ENCODE measurements at places on chromosomes 16 and 17. TPM values are rescaled to one million over a fixed set of nuclear protein-coding genes. Genes with fewer than 3 reads are reported as not detected.
A peak's percentile ranks its signal among the peaks of the same experiment; 100 is the strongest.

GRCh38 chr16:89489040-89489897, 1.1 kb downstream of the ANKRD11 start:
- peak; percentile 77 for DNase-seq

DNA sequence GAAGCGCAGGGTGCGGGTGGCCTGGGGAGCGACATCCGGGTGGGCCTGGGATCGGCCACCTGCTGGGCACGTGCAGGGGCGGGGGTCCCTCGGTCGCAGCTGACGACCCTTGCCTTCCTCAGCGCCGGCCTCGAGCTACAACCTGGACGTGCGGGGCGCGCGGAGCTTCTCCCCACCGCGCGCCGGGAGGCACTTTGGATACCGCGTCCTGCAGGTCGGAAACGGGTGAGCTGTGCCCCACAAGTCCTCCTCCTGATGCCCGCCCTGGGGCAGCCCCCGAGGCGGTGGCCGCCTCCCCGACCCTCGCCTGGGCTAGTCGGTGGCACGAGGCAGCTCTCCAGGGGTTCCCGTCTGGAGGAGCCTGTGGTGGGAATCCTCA, 1.5 kb downstream of the ITGAL start:
- DNase-seq, result no peak

Gene BAIAP2
- 5.3 TPM for total RNA-seq

Gene CMTM1
- 9.1 TPM for total RNA-seq

DNA sequence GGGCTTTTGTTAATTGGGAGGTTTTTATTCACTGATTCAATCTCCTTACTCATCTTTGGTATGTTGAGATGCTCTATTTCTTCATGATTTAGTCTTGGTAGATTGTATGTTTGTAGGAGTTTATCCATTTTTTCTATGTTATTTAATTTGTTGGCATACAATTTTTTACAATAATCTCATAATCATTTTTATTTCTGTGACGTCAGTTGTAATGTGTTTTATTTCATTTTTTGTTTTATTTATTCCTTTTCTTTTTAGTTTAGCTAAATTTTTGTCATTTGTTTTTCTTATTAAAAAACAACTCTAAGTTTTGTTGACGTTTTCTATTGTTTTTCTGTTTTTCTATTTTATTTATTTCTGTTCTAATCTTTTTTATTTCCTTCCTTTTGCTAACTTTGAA, 389.8 kb downstream of the HS3ST3B1 start:
- no peak for DNase-seq

Gene TIGD7
- total RNA-seq, result 3.6 TPM

DNA sequence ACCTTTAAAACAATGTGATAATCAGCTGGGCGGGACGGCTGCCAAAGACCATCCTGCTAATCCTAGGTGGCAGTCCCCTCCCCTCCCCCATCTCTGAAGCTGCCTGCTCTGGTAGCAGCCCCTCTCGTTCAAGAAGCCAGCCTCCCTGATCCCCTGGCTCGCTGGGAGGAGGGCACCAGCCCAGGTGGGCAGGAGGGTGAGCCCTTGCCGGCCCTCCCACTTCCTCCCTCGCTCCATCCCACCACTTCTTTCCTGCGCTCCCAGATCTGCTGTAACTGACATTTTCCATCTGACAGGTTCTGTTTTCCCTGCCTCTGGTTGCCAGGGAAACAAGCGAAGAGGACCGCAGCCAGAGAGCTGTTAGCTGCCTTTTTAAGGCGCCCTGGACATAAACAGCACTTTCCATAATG, 155.7 kb upstream of the TNRC6C start:
- no peak for DNase-seq

- no peak for DNase-seq
Observed at GRCh38 chr16:23279721-23280153, 22.4 kb upstream of the SCNN1B start.

Gene KCNJ18
- total RNA-seq, result not detected

Gene TP53TG3
- total RNA-seq, result not detected

Gene ASGR2
- not detected for total RNA-seq

Gene SPN
- 258 TPM for total RNA-seq

DNA sequence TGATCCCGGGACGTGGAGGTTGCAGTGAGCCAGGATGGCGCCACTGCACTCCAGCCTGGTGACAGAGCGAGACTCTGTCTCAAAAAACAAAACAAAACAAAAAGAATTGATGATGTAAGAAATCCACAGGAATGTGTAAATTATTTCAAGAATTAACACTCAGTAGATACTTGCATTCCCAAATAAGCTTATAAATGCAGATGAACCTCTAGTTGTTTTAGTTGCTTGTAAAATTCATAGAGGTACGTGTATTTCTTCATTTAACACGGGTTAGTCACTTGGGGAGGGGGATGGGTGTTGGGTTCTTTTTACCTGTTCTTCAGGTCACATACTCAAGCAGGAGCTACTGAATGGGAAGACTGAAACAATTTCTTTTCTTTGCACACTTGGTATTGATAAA, 55.7 kb upstream of the FBXO47 start:
- no peak for DNase-seq

Gene AARSD1
- total RNA-seq, result 75.3 TPM

Gene RHBDL1
- 1.4 TPM for total RNA-seq

All from activated T-helper 2 cell treated with anti-CD3 and anti-CD28 coated beads, Interferon-gamma antibody, Interleukin-2, Interleukin-4, amounts not matched to agents 10 μg/mL and 5 μg/mL and 100 μg/mL, durations not matched to agents 14 hours and 24 hours and 36 hours (primary cell).